Activated CD4-positive, CD25-positive, alpha-beta regulatory T cell treated with anti-CD3 and anti-CD28 coated beads, Interleukin-2, amount 50 U/mL, for 16 hours (primary cell): ENCODE measurements at places on chromosomes 2 and 18.

- no peak for DNase-seq
These were observed 43.2 kb upstream of the LOXHD1 start for GRCh38 chr18:46700066-46700824.

DNA sequence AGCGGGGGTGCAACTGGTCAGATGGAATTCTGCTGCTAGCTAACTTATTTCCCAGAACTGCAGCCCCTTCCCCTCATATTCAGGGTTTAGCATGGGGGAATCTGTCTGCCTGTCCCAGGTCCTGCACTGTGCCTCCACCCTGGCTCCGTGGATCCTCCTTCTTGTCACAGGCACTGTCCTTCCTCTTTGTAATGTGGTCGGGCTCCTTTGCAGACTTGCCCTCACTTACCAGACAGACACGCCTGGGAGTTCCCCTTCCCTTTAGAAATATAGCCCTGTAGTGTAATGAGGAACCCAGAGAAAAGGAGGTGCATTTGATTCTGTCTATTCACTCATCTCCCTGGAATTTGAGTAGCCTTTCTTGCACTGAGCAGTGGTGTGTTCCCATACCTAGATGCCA, 108.7 kb downstream of the TRIM43 start:
- no peak for DNase-seq

DNA sequence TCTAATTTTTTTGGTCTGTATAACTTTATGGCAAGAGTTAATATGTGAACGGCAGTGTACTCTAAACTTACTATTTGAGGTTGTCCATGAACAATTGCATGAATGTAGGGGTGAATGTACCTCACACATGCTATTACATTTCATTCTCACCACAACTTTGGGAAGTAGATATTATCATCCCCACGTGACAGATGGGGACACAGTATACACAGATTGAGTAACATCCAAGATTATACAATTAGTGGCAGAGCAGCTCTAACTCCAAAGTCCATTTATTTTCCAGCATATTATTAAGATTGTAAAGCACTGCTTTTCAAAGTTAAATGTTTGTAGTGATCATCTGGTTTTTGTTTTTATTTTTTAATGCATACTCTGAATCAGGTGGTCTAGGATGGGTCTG, 622.1 kb upstream of the ZEB2 start:
- DNase-seq, result no peak

- DNase-seq, result no peak
These were observed 94.6 kb downstream of the EN1 start for GRCh38 chr2:118752762-118753429.
